A172 (cell line): ENCODE measurements at places on chromosomes 1 and 21. TPM values are rescaled to one million over a fixed set of nuclear protein-coding genes. Genes with fewer than 3 reads are reported as not detected.

DNA sequence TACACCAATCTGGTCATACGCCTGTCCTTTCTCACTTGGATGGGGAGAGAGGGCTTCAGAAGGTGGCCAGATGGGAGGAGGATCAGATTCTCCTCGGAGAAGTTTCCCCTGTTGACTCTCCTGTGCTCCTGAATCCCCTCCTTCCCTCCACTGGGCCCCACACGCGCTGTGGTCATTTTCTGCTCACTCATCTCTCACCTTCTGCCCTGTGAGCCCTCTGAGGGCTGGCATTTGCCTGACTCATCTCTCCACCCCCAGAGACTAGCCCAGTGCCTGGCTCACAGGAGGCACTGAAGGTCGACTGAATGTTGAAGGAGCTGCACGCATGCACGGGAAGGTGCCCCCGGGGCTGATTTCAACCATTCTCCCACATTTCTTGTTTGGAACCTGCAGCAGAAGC, 14.2 kb downstream of the ABCA4 start:
- DNase-seq, result peak; percentile 37

DNA sequence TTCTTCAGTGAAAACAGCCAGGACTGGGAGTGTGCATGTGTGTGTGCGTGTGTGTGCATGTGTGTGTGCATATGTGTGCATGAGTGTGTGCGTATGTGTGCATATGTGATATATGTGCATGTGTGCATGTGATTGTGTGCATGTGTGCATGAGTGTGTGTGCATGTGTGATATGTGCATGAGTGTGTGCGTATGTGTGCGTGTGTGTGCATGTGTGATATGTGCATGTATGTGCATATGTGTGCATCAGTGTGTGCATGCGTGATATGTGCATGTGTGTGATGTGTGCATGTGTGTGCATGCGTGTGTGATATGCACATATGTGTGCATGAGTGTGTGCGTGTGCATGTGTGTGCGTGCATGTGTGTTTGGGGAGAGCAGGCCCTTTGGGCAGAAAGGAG, 89.8 kb downstream of the ITPKB start:
- no peak for DNase-seq

Gene FGR
- total RNA-seq, result not detected in 2 replicates

DNA sequence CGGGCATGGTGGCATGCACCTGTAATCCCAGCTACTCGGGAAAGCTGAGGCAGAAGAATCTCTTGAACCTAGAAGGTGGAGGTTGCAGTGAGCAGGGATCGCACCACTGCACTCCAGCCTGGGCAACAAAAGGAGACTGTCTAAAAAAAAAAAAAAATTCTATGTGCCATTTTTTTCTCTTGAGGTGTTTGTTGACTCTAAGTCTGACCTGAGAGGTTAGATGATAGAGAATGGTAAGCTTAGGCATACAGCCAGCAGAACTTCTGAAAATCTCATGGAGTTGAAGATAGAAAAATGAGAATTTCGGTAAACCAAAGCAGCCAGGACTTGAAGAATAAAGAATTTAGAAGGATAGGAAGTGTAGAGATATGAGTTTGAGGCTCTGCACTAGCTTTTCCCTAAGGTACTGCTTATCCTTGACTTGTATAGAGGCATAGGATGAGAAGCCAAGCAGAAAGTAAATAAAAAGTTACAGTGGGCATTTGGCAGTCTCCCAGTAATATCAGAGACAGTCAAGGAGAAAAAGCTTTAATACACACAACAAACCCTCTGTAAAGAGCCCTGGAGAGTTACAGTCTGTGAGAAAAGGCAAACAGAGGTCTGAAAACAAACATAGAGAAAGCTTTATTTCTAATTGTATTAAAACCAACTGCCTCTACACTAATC, 24.3 kb downstream of the F13B start:
- DNase-seq, result no peak

DNA sequence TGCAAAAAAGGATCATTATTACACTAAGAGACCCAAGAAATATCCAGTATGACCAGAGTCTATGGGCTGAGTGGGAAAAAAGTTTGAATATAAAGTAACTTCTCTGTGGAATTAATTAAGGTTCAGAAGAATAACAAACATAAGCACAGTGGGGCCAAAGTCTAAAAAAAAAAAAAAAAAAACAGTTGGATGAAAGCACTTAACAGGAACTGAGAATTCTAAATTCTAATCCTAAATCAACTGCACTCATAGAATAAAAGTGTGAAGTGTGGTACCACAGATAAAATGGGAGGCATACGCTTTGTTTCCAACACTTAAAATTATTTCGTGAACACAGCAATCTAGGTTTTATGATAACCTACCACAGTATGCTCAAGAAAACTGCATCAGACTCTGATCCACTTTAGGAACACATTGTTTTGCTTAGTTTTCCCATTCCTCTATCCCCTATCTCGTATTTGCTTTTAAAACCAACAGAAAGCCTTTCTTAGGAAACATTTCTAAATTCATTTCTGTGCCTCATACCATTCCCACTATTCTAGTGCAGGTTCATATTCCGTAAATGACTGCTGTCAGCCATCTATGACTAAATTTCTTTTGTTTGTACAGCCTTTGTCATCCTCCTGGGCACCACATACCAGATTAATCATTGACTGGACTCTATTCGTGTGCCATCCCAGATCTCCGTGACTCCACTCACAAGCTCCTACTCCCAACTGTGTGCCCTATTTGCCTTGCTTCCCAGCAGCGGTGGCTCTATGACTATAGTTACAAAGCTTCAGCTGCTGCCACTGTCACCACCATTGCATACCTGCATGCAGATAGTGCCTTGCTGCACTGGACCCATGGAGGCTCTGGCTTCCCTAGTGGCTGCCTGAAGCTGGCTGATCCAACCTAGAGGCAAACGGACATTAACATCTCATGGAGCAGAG, 24.9 kb downstream of the CHML start:
- peak; percentile 59 for DNase-seq

Gene SLFNL1
- total RNA-seq, result 0.02 and 0.17 TPM in 2 replicates

GRCh38 chr1:176529395-176530090, 66.6 kb downstream of the PAPPA2 start:
- no peak for DNase-seq

Gene TEX38
- not detected in 2 replicates for total RNA-seq

DNA sequence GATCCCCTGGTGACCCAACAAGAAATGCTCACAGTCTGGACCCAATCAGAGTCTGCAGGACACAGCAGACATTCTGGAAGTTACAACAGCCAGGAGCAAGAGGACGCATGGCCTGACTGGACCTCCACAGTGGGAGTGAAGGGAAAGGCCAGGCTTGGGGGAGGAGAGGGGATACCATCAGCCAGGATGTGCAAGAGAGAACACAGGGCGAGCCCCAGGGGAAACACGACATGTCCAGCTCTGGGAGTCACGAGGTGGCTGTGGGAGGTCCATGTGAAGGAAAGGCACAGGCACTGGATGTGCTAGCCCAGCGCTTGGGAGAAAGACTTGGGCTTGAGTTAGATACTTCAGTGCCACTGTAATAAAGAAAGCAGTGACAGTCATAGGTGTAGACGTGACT, 87.3 kb downstream of the HSF2BP start:
- DNase-seq, result no peak

- DNase-seq, result no peak
These were observed 37.3 kb downstream of the ST7L start for GRCh38 chr1:112581586-112582192.

Gene ACTL8
- not detected in 2 replicates for total RNA-seq

Gene ADCY10
- not detected in 2 replicates for total RNA-seq

Gene OR2L3
- total RNA-seq, result not detected in 2 replicates

Gene MT1HL1
- total RNA-seq, result not detected in 2 replicates

GRCh38 chr1:48674641-48675040, 102.0 kb downstream of the BEND5 start:
- peak; percentile 74 for DNase-seq

GRCh38 chr1:220925707-220926106, 46.5 kb downstream of the HLX start:
- DNase-seq, result no peak

DNA sequence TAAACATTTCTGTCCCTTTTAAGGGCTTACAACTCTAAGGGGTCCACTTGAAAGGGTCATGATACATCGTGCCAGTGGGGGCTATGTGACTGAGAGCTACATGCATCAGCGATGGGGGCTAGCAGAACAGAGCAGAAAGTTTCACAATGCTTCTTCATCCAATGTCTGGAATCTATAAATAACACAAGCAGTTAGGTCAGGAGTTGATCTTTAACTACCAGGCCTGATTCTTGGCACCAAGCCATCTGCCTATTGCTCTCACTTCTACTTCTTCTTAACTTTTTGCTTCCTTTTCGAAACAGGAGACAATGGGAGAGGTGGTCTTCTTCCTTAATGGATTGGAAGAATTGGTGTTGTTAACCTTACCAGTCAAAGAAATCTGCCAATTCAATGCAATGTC, 410.0 kb downstream of the TGFB2 start:
- no peak for DNase-seq

- no peak for DNase-seq
These were observed 29.4 kb upstream of the EPS8L3 start for GRCh38 chr1:109793089-109793485.

Gene LCK
- total RNA-seq, result not detected in 2 replicates

- DNase-seq, result no peak
These were observed 73.5 kb downstream of the JAK1 start for GRCh38 chr1:64892576-64893573.
